ENCODE measurements at places on chromosomes 12 and 14.

DNA sequence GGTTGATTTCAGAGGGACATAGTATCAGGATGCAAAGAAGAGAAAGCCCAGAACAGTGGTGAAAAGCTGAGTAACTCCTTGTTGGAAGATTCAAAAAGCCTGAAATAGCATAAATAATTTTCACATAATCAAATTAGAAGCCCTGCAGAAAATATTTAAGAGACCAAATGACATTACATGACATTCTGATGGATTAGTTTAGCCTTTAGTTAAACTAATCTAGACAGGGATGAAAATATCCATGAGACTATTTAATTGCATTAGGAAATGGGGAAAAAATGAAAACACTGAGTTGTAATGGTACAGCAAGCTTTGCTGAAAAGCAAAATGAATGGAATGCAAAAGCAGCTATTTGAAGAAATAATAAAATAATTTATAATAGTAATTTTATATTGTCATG, 91.8 kb downstream of the KIF21A start:
- DNase-seq = no peak

GRCh38 chr12:133120385-133121191, 9.5 kb downstream of the ZNF891 start:
- DNase-seq = no peak

DNA sequence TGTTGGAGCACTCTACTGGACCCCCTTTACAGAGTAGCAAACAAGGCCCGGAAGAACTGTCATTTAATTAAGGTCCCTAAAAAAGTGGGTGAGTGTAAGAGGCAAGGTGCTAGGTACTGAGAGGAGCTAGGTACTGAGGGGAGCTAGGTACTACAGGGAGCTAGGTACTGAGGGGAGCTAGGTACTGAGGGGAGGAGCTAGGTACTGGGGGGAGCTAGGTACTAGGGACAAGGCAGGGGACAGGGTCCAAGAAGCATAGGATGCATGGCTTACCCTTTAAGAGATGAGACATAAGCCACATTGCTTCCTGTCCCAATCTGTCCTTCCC, 4.9 kb downstream of the KRT5 start:
- no peak for DNase-seq

DNA sequence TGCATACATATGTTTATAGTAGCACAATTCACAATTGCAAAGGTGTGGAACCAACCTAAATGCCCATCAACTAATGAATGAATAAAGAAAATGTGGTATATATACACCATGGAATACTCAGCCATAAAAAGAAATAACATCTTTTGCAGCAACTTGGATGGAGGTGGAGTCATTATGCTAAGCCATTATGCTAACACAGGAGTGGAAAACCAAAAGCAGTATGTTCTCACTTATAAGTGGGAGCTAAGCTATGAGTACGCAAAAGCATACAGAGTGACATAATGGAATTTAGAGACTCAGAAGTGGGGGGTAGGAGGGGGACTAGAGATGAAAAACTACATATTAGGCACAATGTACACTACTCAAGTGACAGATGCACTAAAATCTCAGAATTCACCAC, 16.2 kb upstream of the SPTSSA start:
- no peak for DNase-seq

GRCh38 chr12:57541717-57542116, 5.3 kb downstream of the DCTN2 start:
- no peak for DNase-seq

GRCh38 chr12:3557116-3557697, 66.2 kb downstream of the PRMT8 start:
- no peak for DNase-seq

DNA sequence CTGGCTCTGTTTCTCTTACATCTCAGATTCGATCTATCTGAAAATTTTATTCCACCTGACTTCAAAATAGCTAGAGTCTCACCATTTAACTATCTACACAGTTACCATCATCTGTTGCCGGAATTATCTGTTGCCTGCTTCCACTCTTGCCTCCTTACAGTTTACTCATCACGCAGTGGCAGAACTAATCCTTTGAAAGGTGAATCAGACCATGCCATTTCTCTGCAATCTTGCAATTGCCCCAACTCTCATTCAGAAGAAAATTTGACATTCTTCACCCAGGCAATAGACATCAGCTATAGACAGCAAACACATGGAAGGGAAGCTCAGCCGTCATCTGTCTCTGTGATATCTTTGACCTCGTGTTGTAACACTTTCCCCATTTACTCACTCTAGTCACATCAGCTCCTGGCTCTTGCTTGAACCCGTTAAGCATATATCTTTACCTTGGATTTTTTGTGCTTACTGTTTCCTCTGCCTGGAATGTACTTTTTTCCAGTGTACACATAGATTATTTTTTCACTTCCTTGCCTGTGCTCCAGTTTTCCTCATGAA, 85.5 kb downstream of the PDE3A start:
- DNase-seq = no peak

- DNase-seq = no peak
Measured at GRCh38 chr12:104956870-104957718, 996 bp downstream of the SLC41A2 start.

GRCh38 chr12:53703756-53704155, 23.5 kb downstream of the CALCOCO1 start:
- no peak for DNase-seq

DNA sequence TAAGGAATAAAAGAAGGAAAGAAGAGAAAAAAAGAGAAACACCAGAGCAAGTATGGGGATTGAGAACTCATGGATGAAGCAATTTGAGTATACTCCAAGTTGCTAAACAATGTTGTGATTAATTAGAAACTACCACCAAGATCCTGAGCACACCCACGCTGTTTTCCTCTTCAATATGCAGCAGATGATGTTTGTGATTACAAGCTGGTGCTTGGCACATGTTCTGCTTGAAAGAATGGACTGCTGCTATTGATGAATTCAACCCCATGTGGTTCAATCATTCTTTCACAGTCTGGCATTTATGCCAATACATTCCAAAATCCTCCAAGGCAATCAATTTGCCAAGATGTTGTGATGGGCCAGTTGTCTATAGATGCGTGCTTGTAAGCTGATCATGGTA, 146.8 kb downstream of the SLC2A13 start:
- no peak for DNase-seq

DNA sequence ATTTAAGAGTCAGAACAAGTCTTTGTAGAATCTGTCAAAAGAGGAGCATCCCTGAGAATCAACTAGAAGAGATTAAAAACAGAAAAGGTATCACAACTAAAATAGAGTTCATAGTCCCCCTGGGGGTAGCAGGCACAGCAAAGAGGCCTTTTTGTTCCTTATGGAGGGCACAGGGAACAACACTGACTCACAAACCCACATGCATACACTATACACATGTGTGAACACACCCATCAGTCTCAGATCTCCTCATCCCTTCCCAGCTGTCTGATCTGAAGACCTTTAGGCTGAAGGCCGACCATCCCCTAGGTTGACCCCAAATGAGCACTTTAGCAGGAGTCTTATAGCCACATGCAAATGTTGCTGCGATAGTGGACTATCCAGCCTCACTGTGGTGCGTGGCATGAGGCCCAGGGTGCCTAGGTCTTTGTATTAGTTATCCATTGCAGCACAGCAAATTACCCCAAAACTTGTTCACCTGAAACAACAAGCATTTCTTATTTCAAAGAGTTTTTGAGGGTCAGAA, 236.7 kb upstream of the EGLN3 start:
- DNase-seq = no peak

- DNase-seq = no peak
Measured at GRCh38 chr12:62543324-62543723, 76.7 kb downstream of the MON2 start.

DNA sequence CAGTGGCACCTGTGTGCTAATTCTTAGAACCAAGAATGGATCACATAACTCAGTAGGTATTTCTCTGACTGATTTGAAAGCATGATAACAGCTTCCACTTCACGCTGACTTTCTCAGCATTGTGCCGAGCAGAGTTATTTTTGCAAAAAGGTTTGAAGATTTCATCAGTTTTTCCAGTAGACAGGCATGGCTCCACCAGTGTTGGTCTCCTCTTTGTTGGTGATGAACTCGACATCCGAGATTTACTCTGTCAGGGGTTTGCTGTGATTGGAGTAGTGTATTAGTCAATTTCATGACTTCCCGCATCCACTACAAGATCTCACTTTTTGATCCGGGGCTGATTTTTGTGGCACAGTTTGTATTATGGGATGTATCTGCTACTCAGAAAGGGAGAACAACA, 85.3 kb downstream of the PRKCH start:
- DNase-seq = no peak

DNA sequence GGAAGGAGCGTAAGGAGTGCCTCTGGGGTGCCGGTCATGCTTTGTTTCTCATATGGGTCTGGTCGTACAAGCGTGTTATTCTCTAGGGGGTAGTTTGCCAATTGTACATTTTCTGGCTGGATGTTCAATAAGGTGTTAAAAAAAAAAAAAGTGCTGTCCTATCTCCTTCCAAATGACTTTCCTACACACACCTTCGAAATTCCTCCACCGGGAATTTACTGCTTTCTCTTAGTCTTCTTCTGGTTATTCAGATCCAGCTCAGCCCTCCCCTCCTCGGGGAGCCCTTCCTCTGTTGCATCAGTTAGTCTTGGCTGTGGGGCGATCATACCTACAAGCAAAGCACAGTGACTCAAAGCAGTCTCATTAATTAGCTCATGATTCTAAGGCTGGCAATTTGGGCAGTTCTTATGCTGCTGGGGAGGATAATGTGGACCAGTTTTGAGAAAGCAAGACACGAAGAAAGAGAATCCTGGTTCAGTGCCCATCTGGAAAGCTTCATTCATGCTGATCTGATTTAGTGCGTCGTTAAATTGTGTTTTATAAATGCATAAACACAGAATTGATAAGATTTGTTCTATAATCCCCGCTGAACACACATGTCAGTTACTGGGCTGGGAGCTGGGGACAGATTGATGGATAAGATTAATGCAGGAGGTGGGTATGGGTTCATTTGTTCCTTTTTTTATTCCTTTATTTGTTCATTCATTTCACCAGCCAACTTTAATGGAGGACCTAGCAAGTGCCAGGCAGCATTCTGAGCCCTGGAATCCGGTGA, 9.2 kb upstream of the CLMN start:
- DNase-seq = no peak

DNA sequence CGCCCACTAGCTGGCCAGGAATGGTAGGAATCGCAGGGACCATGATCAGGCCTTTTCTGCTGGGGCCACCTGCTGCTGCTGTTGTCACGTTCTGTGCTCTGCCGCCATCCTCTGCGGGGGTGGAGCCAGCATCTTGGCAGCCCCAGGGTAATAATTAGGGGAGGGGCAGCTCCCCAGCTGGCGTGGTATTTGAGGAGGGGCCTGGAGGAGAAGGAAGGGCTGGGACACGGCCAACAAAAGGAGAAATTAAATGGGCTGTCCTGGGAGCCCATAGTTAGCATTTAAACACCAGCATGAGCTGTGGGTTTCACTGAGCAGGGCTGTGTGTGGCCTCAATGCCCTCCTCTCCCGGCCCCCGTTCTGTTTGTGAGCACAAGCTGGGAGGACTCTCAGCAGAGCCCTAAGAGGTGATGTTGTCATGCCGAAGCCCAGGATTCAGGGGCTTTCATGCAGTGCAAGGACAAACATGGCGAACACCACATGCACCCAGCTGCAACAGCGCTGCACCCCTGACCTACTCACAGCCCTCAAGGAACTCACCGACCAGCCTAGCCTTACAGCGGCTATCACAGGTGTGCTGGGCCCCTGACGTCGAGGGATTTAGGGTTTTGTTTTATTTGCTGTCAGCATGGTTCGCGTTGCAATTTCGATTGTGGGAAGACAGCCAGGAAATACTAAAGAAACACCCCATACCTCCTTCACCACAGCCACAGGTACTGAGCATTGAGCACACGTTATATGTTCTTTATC, 324.3 kb downstream of the CACNA1C start:
- no peak for DNase-seq

- DNase-seq = no peak
Measured at GRCh38 chr12:6823182-6824084, 1.8 kb downstream of the GPR162 start.

GRCh38 chr14:97022741-97023140, 225.6 kb downstream of the VRK1 start:
- DNase-seq = no peak

GRCh38 chr12:19739195-19739776, 300.0 kb downstream of the AEBP2 start:
- DNase-seq = no peak

GRCh38 chr12:126952096-126953007, 1314.6 kb upstream of the TMEM132C start:
- DNase-seq = no peak

GRCh38 chr12:70852416-70853150, 68.0 kb downstream of the PTPRR start:
- no peak for DNase-seq

GRCh38 chr12:56545023-56545604, 23.5 kb downstream of the RBMS2 start:
- no peak for DNase-seq

- peak; percentile 83 for DNase-seq
Measured at GRCh38 chr12:49201595-49202295, 12.9 kb upstream of the TUBA1A start.

DNA sequence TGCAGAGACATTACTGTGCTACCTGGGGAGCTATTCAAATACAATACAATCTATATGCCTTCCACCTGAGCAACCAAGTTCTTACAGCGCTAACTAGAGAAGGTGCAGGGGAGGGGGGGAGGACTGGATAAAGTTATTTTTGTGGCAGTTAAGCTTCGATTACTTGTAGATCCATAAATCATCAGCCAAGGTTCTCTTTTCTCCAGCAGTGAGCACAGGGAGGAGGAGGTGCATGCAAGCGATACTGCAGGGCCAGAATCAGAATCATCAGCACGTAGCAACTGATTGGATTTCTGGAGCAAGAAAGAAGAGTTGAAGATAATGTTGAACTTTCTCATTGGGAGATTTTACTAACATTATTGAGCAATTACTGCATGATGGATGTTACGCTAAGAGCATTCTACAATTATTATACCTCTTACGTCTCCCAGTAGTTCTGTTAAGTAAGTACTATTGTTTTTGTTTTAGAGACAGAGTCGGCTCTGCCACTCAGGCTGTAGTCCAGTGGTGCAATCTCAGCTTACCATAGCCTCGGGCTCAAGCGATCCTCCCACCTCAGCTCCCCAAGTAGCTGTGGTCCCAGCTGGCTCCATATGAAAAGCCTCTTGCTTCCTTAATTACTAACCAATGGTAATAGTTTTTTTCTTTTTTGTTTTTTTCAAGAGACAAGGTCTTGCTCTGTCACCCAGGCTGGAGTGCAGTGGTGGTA, 74.6 kb upstream of the EEA1 start:
- no peak for DNase-seq

DNA sequence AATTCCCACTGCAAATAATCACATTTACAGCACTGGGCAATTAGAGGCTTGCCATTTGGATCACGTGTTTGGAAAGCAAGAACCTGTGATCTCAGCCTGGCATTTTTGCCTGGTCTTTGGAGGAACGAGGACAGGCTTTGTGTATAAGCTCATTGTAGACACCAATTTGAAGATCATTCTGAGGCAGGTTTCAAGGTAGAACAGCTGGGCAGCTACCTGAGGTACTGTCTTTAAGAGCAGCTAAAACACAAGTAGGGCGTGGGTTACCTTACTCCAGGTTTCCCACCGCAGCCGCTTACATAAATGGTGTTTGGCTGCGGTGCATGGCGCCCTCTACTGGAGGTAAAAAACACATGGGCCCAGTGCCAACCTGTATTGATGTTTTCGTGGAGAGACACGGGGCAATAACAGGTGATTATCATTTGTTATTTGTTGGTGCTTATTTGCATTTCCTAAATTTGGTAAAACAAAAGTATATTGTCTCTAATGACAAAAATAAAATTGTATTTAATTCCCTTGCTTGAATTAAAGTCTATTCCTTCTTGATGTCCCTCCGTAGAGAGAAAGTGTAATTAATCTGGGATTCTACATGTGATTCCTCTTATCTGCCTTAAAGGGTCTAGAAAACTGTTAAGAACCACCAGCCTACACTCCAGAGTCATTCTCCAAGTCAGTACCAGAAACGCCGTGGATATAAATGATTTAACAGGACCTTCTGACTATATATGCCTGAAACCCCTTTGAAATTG, 69.7 kb downstream of the SVOP start:
- DNase-seq = peak; percentile 53

All from NCI-H187 treated with DMSO at 0.1 percent for 48 hours (cell line).